Breast epithelium (tissue), 4 donors: ENCODE measurements at places on chromosomes 13 and 19. TPM values are rescaled to one million over a fixed set of nuclear protein-coding genes. Genes with fewer than 3 reads are reported as not detected.

Gene SUCLA2
- 75.4 TPM for total RNA-seq

Gene ZNF211
- 16.4 TPM for total RNA-seq

Gene DCLK1
- total RNA-seq, result 21.2 TPM

Gene OR7D2
- not detected for total RNA-seq

Gene KASH5
- 1.9 TPM for total RNA-seq

Gene LILRB2
- total RNA-seq, result 1.8 TPM

Gene KRTDAP
- total RNA-seq, result not detected

Gene CDC42EP5
- 40.6 TPM for total RNA-seq

Gene IGFL2
- total RNA-seq, result not detected

Gene VSTM2B
- total RNA-seq, result not detected

Gene LILRB4
- 17.6 TPM for total RNA-seq

Gene GARIN5B
- not detected for total RNA-seq

Gene ERCC2
- total RNA-seq, result 9.5 TPM

Gene GNA15
- 16.2 TPM for total RNA-seq

Gene KANK2
- 197 TPM for total RNA-seq

Gene PDX1
- not detected for total RNA-seq

Gene IGLON5
- not detected for total RNA-seq

Gene FUT6
- total RNA-seq, result 4.3 TPM

Gene BAX
- 56.0 TPM for total RNA-seq

Gene RNF17
- total RNA-seq, result not detected

Gene RBM42
- 44.6 TPM for total RNA-seq

Gene ZNF493
- total RNA-seq, result 23.0 TPM

Gene CGB7
- 2.0 TPM for total RNA-seq

Gene SCEL
- not detected for total RNA-seq

Gene ZNF285
- 1.6 TPM for total RNA-seq

Gene ETV2
- total RNA-seq, result 0.59 TPM

Gene ATP4A
- total RNA-seq, result not detected

Gene ELANE
- 5.0 TPM for total RNA-seq

Gene RDH8
- not detected for total RNA-seq

Gene CCL25
- total RNA-seq, result not detected

Gene ZNF28
- total RNA-seq, result 15.7 TPM

Gene MEIOSIN
- not detected for total RNA-seq

Gene TSHZ3
- 3.7 TPM for total RNA-seq

Gene TNNI3
- 2.6 TPM for total RNA-seq

Gene TMEM86B
- total RNA-seq, result 3.6 TPM

Gene PPFIA3
- 6.2 TPM for total RNA-seq

Gene CEACAM4
- 1.8 TPM for total RNA-seq

Gene FGF14
- total RNA-seq, result under 0.01 TPM

Gene POSTN
- 27.8 TPM for total RNA-seq

Gene FUT3
- total RNA-seq, result not detected

Gene ZIC2
- total RNA-seq, result 0.15 TPM

Gene ELAVL3
- not detected for total RNA-seq

Gene LACC1
- 8.2 TPM for total RNA-seq

Gene PPM1N
- total RNA-seq, result 2.5 TPM

Gene ZNF91
- total RNA-seq, result 149 TPM

Gene SRRM5
- 1.6 TPM for total RNA-seq

Gene VSIG10L
- total RNA-seq, result 1.8 TPM

Gene ZNF525
- 13.8 TPM for total RNA-seq

Gene MTMR6
- 26.1 TPM for total RNA-seq

Gene THSD8
- not detected for total RNA-seq

Gene CPB2
- total RNA-seq, result not detected

Gene SMAD9
- 5.3 TPM for total RNA-seq

Gene LHFPL6
- total RNA-seq, result 99.6 TPM

Gene C2CD4C
- total RNA-seq, result 0.29 TPM

Gene ATP8A2
- under 0.01 TPM for total RNA-seq

Gene TICAM1
- 5.2 TPM for total RNA-seq

Gene CKM
- total RNA-seq, result not detected

Gene FXYD5
- total RNA-seq, result 52.4 TPM
